ENCODE measurements at places on chromosomes 7 and 10.

DNA sequence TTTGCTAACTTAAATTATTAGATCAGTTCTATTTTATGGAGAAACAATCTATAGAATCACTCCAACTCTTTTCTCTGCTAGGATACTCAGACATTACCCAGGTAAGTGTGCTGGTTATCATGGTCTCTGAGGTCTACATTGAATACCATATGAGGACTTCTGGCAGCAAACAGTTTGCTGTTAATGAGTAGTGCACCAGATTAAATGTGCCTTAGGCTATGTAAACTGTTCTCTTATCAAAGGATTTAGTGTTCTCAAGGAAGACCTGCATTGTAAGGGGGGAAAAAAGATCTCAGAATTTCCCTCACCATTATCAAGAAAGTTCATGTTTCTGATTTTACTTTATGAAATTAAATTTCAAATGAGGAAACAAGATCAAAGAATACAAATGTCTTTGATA, 107.5 kb downstream of the ITGB8 start:
- DNase-seq = no peak

- no peak for DNase-seq
Observed at GRCh38 chr7:135599471-135599870, 41.8 kb downstream of the NUP205 start.

GRCh38 chr10:132319853-132320653, 11.9 kb upstream of the LRRC27 start:
- DNase-seq = peak; percentile 82

- no peak for DNase-seq
Observed at GRCh38 chr7:44116789-44117666, 6.3 kb downstream of the POLD2 start.

DNA sequence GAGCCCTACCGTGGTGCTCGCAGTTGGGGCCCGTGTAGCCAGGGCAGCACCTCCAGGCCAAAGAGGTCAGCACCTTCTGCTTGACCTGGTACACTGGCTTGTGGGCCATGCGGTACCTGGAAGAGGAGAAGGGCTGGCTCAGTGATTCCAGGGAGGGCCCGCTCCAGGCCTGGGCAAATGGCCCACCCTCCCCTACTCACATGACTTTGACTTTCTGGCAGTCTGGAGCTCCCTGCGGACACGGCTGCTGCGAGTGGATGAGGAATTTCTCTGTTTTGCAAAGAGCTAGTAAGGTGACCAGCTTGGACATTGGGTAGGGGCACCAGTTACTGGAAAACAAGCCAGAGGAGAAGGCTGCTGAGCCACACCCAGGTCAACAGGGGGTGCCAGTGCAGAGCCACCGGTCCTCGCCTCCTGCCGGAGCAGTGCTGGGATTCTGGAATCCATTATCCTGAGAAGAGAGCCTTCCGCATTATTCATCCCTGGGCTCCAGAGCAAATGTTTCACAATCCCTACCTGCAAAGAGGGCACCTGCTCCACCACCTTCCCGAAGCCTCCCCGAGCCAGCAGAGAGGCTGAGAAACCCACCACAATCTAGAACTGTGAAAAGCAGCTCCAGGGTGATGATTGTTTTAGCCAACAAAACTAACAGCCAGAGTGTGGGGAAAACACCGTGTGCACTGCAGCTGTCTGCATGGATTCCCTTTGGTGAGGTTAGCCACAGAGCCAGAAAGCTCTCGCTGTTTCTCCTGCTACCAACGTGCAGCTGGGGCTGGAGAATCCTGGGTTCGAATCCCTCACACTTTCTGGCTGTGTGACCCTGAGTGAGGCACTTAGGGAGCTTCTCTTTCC, 11.8 kb downstream of the MMRN2 start:
- DNase-seq = no peak

- DNase-seq = peak; percentile 66
Observed at GRCh38 chr7:92717993-92718716, 118.2 kb downstream of the CDK6 start.

DNA sequence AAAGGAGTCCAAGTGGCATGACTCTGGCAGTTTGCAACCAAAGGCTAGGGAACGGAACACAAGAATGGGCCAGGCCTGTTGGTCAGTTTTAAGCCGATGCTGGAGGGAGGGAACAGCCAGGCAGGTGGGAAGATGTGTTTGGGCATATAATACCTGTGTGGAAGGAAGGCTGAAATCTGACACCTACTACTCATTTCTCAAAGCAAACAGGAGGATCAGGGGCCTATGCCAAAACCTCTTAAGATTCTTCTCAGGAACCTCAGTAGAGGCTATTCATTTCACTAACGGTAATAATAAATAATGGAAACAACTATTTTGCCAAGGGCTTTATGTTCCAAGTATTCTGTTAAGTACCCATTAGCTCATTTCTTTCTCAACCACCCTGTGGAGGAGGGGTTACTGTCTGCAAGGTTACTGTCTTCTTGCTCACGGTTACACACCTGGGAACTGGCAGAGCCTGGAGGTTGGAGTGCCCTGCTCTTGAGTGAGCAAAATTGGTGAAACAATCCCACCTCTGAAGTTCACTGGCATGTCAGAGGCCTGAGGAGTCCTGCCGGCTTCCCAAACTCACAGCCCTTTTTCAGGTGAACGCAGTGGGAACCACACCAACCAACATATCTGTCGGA, 35.5 kb downstream of the GOT1 start:
- DNase-seq = no peak

DNA sequence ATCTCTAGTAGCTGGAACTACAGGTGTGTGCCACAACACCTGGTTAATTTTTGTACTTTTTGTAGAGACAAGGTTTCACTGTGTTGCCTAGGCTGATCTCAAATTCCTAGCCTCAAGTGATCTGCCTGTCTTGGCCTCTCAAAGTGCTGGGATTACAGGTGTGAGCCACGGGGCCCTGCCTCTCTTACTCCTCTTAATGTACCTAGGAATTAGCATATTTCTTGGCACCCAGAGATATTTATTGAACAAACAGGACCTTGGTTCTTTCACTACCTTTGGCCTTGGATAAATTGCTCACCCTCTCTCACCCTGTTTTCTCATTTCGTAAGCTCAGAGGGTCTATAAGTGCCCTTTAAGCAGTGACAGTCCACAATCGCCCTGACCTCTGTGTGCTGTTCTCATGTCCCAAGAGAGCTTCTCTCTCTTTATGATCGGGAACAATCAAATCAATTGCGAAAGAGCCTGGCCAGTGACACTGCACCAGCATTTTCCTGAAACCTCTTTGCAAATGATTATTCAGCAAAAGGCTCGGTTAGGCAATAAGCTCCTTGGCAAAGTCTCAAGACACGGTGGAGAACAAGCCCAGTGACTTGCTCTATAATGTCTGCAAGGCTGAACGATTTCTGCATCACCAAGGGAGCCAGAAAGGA, 117.7 kb downstream of the APBB1IP start:
- peak; percentile 98 for DNase-seq

- peak; percentile 72 for DNase-seq
Observed at GRCh38 chr10:84424731-84425167, 96.4 kb downstream of the CCSER2 start.

DNA sequence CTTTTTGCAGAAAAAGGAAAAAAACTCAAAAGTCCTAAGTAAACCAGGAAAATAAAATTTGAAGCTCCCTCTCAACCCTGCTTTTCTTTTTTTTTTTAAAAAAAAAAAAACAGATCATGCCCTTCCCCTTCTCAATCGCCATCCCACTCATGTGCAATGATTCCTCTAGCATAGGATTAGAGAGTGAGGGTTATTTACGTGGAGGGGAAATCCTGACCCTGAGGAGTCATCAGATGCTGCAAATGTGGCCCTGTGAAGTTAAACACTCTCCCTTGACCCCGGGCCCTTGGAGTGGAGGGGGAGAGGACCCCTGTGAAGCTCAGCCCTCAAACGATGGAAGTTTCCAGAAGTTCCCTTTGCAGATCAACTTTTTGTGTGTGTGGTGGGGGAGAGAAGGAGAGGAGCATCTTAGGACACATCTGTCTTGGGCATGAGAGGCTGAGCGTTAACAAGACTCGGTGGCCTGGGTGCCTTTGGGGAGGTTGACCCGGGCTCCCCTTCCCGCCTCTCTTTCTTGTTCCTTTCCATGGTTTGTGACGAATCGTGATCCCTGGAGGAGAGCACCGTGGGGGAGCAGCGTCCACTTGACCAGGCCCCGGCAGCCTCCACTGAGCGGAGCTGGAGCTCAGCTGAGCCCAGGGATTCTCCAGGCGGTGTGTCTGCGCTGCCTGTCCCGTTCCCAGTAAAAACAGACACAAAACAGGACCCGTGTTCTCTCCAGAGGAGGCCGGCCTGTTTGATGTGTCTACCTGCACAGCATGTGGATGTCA, 1.5 kb upstream of the SHH start:
- no peak for DNase-seq

- peak; percentile 43 for DNase-seq
Observed at GRCh38 chr7:26202019-26202990, 760 bp downstream of the CBX3 start.

DNA sequence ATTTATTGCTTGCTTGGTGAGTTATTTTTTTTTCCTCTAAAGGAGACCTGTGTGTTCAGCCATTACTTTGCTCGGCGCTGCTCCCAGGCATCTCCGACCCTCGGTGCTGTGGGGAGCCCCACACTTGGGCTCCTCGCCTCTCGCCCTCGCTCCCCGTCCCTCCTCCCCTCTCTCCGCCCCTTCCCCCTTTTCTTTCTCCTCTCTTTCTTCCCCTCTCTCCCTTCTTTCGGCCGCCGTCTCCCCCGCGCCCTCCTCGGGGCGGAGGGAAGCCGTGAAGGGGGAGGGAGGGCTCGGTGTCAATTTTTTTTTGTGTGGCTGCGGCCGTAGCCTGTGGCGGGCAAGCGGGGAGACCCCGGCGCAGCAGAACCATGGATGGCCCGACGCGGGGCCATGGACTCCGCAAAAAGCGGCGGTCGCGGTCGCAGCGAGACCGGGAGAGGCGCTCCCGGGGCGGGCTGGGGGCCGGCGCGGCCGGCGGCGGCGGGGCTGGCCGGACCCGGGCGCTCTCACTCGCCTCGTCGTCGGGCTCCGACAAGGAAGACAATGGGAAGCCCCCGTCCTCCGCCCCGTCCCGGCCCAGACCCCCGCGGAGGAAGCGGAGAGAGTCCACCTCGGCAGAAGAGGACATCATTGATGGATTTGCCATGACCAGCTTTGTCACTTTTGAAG, 1.1 kb downstream of the AUTS2 start:
- no peak for DNase-seq

DNA sequence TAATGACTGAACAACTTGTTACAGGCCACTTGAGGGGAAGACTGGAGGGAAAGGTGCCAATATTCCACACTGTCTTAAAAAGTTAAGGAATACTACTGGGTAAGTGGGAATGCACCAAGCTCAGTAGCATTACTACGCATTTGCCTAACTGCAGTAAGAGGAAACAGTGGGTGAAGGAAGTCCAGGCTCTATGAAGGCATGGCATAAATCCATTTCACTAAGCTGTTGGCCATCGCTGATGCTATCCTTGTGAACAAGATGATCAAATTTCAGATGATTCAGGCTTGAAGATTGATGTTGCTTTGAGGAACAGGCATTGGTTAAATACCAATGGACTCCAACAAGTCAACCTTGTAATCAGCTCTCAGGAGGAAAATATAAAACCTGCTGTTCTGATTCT, 44.2 kb upstream of the TES start:
- peak; percentile 79 for DNase-seq

GRCh38 chr7:152144557-152145245, 119.2 kb downstream of the GALNT11 start:
- DNase-seq = no peak

- DNase-seq = peak; percentile 27
Observed at GRCh38 chr7:70040970-70041766, 442.9 kb downstream of the AUTS2 start.

- no peak for DNase-seq
Observed at GRCh38 chr7:46153583-46153950, 232.5 kb upstream of the IGFBP3 start.

DNA sequence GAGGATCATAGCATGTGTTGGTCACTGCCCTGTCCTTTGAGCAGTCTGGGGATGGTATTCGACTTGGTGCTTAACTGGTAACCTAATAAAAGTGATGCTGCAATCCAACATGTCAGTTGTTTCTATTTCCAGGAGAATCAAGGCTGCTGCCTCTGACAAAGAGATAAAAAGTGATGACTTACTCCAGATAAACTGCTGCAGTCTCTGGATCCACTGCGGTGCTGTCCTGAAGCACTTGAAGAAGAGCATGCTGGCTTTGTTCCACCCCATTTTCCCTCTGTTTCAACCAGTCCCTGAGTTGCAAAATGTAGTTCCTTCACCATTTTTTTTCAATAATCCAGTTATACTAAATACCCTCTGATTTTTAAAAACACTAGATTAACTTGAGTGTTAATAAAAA, 403.5 kb upstream of the ANKRD30A start:
- DNase-seq = no peak

GRCh38 chr7:79652619-79653018, 199.2 kb upstream of the MAGI2 start:
- DNase-seq = no peak

DNA sequence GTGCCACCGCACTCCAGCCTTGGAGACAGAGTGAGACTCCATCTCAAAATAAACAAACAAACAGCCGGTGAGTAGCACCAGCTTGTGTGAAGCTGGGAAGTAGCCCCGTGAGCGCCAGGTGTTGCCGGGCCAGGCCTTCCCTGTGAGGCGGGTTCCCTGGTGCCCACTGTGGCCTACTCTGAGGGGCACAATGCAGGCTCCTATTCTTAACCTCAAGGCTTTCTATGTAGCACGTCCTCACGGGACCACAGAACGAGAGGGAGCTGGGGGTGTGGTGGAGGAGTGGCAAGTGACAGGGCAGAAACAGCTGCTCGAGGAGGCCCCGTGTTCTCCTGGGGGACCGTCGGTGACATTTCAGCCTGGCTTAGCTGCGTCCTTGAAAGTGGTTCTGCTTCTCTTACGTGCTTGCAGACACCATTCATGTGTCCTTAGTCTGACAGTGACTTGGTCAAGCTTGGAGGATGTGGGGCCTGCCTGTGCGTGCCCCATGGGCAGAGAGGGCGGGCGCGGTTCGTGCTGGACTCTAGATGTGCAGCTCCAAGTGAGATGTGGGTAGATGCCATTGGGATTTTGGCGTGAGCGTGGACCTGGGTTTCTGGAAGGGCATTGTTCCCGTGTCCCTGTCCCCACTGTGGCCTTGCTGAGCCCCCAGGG, 116.6 kb downstream of the NKX6-2 start:
- DNase-seq = no peak

DNA sequence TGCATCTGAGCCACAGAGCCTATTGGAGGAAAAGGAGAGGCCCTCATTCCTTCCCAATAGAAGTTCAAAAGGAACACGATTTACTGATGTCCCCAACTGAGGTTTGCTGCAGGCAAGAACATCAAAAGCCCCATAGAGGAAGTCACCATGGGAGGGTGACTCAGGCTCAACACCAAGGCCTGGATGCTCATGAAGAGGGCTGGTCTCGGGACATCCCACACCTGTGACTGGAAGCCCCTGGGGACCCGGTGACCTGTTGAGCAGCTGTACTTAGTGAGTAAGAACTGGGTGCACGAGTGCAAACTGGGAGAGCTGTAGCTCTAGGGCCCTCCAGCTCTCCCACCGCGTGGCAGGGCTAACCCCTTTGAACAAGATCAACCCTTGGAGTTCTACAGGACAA, 38.0 kb downstream of the CYTH3 start:
- peak; percentile 12 for DNase-seq

- DNase-seq = no peak
Observed at GRCh38 chr10:52466464-52466863, 152.4 kb downstream of the DKK1 start.
